Bone marrow (tissue), 2 donors: ENCODE measurements at places on chromosomes 16 and 17.

DNA sequence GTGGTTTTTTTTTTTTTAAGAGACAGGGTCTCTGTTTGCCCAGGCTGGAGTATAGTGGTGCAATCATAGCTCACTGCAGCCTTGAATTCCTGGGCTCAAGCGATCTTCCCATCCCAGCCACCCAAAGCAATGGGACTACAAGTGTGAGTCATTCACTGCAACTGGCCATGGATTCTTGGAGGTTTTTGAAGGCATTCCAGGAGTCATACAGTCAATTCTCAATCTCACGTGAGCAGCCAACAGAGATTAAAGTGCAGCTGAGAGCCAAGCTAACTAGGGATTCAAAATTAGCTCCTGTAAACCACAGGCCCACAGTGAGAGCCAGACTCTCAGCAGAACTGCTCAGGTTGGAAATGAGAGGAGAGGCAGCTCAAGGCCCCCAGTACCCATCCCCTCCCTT is 30.2 kb downstream of the XPO6 start:
- DNase-seq: no peak

DNA sequence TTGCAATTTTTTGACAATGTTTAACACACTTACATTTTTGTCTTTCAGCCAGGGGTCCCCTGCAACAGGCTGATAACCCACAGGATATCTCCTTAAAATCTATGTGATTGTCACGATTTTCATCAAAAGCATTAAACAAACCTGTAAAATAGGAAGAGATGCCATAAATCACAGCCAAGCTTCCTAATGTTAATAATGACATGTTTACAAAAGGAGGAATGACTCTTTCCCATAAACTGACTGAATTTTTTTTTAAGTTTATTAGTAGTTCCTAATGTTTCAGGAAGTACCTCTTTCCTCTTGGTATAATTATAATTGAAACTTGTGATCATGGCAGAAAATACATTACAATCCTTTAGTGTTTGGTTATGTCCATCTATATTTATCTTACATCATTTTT is 119.6 kb downstream of the CA4 start:
- DNase-seq: no peak

GRCh38 chr16:83606486-83607030 is 201.2 kb upstream of the HSBP1 start:
- DNase-seq: no peak

DNA sequence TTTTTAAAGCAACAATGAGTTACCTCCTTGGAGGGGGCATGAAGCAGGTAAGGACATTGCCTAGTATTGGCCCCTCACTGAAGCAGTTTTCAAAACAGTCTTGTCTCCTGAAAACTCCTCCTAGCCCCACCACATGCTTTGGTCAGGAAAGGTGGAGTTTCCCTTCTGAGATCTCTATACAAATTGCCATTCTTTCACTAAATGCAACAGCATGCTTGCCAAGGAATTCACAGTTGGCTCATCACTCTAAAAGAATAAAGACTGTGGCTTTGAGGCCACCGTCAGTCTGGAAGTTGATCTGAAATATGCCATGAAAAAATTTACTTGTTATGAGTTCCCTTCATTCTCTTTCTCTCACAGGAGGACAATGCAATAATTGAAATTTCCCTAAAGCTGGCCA is 4.2 kb downstream of the TTC19 start:
- DNase-seq: no peak

DNA sequence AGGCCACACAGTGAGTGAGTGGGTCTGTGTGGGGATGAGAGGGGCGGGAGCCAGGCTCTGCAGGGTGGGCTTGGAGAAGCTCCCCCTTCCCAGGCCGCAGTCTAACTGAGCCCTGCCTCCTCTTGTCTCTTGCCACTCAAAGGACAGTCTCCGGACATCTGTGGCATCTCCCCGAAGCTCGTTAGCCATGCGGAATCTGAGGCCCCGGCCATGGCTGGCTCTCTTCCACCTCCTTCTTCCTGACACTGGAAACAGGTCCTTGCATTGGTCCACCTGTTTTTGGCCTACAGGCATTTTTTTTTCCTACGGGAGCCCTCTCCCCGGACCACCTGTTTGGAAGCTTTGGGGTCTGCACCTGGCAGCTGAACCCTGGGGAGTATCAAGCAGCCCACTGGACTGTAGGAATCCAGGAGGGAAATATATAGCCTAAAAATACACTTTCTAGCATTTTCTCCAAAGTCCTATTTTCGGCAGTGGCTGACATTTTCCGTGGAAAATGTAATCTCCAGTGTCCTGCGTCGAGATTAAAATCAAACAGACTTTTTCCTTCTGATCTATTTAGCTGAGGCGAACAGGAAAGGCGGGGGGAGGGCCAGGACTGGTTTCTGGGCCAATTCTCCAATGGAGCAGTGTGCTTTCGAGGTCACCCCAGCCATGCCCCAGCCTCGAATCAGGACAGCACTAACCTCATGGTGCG is 9.1 kb downstream of the ATP2A3 start:
- no peak for DNase-seq

DNA sequence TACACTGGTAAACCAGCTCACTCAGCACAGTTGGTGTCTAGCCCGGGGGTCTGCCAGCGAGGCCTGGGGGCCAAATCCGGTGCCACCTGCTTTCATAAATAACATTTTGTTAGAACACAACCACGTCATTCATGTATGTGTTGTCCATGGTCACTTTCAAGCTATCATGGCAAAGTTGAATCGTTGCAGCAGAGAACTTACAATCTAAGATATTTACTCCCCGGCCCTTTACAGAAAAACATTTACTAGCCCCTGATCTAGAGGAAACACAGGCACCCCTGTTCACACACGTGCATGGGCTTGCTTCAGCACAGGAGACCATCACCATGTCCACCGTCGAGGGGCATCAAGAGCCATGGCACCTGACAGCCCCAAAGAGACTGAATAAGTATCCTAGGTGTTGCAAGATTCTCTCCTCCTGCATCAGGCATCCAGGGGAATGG is 111.4 kb upstream of the DNAH9 start:
- DNase-seq: no peak

GRCh38 chr17:76726776-76727718 is at the start of gene METTL23:
TSS of gene METTL23 (plus strand) at chr17:76726839. CDS start at chr17:76729711, 2,872 bp downstream.
- peak; percentile 84 for DNase-seq

GRCh38 chr17:17928398-17929287 is 43.6 kb downstream of the TOM1L2 start:
- DNase-seq: no peak

- DNase-seq: no peak
Observed at GRCh38 chr17:49742166-49742638, 21.7 kb downstream of the FAM117A start.

DNA sequence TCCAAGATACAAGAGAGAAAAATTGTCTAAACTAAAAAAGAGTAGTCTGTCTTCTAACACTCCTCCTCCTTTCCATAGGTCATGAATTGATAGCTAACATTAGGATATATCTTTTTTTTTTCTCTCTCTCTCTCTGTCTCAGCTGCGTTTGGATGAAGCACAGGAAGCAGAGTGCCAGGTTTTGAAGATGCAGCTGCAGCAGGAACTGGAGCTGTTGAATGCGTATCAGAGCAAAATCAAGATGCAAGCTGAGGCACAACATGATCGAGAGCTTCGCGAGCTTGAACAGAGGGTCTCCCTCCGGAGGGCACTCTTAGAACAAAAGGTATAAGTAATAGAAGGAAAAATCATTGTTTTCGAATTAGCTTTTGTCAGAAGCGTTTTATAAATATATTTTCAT is 32.9 kb downstream of the ABHD15 start:
- no peak for DNase-seq

DNA sequence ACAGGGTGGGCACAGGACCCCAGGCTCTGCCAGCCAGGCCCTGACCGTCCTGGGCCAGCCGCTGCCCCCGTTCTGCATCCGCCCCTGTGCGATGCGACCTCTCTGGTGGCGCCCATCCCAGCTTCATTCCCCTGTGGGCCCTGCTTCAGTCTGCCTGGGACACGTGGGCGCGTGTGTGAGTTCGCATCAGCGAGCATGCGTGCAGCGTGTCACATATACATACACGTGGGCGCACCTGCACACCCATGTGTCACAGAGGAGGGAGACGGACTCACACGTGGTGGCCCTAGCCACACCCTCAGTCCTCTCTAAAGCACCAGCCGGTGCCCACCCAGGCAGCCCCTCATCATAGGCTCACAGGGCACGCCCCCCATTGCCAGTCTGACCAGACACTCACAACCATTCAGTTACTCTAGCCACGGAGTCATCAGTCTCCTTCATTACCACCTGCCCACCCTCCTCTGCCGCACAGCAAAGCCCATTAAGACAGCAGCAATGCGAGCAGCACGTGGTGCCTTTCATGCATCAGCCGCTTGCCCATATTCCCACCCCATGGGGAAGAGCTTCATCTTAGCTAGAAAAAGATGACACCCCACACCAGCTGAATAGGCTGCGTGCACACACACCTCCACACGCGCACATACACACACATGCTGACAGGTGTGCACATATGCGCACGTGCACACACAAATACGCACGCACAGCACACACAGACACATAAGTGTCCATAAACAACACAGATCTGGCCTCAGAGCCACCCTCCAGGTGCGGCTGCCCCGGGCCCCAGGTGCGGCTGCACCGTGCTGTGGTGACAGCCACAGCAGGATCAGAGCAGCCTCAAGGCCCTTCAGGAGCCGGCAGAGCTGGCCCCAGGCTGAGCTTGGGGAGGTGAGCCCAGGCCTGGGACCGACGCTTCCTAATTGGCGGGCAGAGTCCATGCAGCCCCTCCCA is 9.5 kb upstream of the CDH15 start:
- no peak for DNase-seq

DNA sequence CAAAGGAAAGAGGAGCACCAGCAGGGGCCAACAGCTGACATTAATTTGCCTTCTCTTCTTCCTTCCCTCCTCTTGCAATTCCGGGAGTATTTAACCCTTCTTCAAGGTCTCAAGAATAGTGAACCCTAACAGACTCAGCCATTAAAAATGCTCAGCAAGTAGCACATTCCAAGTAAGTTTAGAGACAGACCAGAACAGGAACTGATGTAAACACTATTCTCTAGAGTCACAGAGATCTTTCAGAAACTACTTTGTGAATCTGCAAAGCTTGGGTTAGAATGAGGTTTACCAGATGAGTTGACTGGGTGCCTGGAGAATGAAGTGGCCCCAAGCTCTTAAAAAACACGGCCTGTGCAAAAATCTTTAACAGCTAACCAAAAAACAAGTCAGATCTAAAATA is 50.9 kb downstream of the TEX2 start:
- DNase-seq: no peak

DNA sequence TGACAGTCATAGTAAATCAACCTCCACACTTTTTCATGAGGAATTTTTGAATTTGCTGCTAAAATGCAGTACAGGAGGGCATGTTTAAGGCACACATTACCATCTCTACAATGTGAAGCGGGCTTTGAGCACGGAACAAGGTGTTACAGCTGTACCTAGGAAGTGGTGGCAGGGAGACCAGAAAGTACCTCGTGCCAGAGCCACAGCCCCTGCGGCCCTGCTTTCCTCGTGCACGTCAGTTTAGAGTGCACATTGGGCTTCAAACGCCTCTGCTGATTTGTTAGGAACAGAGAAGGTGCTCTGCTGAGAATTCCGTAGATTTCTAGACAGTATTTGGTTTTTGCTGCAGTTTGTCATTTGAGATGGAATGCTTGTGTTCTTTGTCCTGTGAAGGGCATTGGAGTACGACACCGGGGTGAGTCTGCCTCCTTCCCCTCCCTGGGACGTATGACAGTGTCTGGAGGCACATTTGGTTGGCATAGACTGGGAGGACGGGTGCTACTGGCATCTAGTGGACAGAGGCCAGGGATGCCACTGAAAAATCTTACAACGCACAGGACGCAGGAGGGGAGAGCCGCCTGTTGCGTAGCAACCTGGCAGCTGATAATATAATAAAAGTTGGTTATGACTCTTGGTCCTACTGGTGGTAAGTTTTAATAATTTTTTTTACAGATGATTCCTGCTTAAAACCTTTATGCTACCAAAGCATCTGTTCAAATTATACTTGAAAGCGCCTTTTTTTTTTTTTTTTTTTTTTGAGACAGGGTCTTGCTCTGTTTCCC is 9.1 kb downstream of the FOXK2 start:
- DNase-seq: no peak

DNA sequence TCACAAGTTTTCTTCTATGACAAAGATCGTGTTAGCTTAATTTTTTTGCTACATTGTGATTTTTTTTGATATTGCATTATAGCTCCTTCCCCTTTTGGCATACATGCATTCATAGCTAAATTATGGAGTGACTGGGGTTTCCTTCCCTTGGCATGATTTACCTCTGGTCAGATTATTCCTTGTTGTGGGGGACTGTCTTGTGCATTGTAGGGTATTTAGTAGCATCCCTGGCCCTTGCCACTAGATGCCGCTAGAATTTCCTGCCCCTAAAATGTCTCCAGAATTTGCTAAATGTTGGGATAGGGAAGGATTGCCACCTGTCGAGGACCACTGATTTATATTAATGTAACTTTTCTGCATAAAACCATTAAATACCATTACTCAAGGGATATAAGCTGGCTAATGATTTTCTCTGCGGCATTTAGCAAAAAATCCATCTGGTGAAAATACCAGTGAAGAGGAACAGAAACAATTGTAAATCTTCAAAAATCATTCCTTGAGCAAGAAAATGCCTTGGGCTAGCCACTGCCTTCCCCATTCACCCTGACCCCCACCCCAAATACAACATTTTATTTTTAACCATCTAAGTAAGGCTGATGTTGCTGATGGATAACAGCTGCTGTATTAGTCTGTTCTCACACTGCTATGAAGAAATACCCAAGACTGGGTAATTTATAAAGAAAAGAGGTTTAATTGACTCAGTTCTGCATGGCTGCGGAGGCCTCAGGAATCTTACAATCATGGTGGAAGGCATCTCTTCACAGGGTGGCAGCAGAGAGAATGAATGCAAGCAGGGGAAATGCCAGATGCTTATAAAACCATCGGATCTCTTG is 195.2 kb downstream of the MAP2K6 start:
- DNase-seq: no peak

- no peak for DNase-seq
Observed at GRCh38 chr17:43658900-43659299, 2.8 kb downstream of the MEOX1 start.

- no peak for DNase-seq
Observed at GRCh38 chr16:29958756-29959155, 3.1 kb upstream of the TMEM219 start.

GRCh38 chr16:473046-474043 is 47.9 kb downstream of the RAB11FIP3 start:
- no peak for DNase-seq

DNA sequence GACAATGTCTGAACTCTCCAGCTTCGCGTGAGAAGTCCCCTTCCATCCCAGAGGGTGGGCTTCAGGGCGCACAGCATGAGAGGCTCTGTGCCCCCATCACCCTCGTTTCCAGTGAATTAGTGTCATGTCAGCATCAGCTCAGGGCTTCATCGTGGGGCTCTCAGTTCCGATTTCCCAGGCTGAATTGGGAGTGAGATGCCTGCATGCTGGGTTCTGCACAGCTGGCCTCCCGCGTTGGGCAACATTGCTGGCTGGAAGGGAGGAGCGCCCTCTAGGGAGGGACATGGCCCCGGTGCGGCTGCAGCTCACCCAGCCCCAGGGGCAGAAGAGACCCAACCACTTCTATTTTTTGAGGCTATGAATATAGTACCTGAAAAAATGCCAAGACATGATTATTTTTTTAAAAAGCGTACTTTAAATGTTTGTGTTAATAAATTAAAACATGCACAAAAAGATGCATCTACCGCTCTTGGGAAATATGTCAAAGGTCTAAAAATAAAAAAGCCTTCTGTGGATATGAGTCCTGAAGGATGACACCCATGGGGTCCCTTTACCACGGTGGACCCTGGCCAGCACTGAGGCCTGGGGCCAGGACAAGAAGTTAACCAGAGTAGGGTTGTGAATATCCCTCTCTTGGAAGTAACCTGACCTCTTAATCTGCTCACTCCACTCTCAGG is 10.5 kb upstream of the ITGAD start:
- peak; percentile 29 for DNase-seq

- DNase-seq: no peak
Observed at GRCh38 chr16:63530974-63531373, 1494.7 kb upstream of the CDH8 start.
